Lung (tissue), 17 donors: ENCODE measurements at places on chromosomes 7 and 10.

DNA sequence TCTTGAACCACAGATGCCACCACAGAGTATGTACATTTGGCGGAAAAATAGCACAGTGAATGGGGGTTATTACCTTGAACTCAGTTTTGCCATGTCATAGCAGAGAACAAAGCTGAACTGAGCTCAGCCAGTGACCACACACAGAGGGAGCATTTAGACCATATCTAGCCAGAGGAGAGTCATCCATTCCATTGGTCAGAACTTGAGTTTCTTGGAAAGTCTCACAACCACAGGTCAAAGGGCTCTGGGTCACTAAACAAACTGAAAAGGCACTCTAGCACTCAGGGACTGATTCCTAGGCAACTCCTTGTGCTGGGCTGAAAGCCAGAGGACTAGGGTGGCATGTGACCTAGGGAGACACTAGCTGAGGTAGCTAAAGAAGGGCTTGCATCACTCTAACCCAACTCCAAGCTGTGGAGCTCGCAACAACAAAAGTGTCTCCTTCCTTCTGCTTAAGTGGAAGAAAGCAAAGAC is 239.7 kb upstream of the SEMA3D start:
- no peak for DNase-seq

- no peak for DNase-seq
These were observed 115.5 kb downstream of the PHTF2 start for GRCh38 chr7:77913977-77914607.

DNA sequence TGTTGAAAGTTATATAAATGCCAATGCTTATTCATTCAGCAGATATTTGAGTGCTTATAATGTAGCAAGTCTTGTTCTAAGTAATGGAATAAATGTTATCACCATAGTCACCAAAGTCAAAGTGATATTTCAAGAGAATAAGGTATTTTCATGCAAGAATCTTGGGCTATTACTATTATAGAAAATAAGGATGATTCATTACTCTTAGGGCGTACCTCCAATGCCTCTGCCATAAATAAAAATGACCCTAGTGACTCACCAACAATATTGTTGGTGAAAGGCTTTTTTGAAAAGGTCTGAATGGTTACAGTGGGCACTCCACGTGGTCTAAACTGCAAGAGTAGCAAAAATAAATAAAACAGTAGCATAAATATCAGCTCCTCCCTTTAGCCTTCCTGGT is 68.4 kb downstream of the RALA start:
- no peak for DNase-seq

DNA sequence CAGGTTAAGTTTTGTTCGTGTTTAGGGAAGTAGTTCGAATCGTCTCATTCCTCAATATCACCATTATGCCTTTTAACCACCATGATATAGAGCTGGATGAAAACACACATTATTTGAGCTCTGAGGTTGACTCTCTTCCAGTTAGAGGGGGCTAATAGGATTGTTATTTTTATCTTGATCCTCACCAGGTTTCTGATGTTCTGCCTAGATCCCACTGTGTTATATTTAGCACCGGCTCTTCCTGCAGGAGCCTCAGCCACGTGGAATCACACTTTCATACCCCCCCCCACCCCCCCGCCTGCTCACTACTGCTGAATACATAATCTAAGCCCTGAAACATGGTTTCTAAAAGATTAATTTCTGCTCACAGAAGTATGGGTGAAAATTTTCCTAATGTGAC is 88.3 kb downstream of the NRCAM start:
- no peak for DNase-seq

- DNase-seq = no peak
These were observed 142.7 kb downstream of the C10orf105 start for GRCh38 chr10:71576842-71577241.

- DNase-seq = no peak
These were observed 67.1 kb downstream of the TNS3 start for GRCh38 chr7:47514818-47515217.

DNA sequence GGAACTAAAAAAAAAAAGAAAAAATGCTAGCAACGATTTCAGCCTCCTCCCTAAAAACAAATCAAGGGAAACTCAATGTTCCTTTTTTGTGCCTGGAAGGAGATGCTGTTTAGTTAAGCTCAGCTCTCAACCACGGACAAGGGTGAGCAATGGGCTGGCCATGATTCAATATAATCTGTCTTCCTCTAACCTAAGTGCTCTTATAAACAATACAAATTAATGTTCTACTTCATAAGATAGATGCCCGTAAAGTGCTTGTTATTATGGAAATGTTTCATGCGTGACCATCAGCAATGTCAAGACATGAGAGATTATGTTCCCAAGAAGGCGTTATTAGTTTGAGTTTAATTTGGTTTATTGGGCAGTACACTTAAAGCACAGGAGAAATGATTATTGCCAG is 320.3 kb downstream of the SFMBT2 start:
- no peak for DNase-seq

DNA sequence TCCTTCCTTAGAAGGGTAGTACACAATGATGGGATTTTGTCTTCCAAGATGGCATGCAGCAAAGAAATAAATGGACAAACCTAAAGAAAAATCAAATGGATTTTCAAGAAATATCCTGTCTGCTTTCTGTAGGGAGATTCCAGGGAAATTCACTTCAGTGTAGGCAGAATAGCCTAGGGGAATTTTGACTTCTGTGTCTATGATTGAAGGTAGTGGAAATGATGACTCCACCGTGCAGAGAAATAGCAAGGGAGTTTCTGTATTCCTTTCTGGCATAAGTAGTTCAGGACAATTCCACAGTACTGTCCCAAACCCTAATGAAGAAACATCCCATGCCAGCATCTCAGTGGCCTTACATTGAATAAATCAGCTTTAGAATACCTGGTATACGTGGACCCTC is 9.5 kb downstream of the ATOH7 start:
- no peak for DNase-seq

DNA sequence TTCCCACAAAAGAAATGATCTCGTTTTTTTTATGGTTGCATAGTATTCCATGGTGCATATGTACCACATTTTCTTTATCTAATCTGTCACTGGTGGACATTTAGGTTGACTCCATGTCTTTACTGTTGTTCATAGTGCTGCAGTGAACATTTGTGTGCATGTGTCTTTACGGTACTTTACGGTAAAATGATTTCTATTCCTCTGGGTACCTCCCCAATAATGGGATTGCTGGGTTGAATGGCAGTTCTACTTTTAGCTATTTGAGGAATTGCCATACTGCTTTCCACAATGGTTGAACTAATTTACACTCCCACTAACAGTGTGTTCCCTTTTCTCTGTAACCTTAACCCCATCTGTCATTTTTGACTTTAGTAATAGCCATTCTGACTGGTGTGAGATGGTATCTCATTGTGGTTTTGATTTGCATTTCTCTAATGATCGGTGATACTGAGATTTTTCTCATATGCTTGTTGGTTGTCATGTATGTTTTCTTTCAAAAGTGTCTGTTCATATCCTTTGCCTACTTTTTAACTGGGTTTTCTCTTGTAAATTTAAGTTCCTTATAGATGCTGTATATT is 37.2 kb downstream of the MKLN1 start:
- no peak for DNase-seq

DNA sequence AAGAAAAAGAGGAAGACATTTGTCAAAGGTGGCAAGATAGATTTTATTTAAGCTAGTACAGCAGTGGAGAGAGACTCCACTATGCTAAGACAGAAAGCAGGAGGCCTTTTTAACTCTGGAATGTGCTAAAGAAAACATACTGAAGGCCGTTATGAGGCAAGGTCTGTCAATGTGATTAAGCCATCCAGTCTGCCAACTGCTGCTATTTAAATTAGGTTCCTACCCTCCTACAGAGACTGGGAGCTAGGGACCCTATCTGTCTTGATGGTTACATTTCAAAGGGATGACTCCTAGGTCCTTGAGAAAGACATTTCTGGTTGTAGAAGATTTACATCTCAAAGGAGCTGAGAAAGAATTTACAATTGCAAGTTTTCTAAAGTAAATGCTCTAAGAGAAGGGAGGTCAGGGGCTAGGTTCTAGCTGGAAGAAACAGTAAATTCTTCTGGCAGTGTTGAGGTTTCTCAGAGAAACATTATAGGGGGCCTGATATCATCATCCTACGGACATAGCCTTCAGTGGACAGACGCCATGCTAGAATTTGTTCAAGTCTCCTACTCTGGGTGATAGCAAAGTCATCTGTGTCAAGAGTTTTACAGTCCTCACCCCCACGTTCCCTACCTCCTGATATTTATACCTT is 211.6 kb downstream of the PHF14 start:
- no peak for DNase-seq

- no peak for DNase-seq
These were observed 55.9 kb downstream of the SVOPL start for GRCh38 chr7:138645284-138645683.

DNA sequence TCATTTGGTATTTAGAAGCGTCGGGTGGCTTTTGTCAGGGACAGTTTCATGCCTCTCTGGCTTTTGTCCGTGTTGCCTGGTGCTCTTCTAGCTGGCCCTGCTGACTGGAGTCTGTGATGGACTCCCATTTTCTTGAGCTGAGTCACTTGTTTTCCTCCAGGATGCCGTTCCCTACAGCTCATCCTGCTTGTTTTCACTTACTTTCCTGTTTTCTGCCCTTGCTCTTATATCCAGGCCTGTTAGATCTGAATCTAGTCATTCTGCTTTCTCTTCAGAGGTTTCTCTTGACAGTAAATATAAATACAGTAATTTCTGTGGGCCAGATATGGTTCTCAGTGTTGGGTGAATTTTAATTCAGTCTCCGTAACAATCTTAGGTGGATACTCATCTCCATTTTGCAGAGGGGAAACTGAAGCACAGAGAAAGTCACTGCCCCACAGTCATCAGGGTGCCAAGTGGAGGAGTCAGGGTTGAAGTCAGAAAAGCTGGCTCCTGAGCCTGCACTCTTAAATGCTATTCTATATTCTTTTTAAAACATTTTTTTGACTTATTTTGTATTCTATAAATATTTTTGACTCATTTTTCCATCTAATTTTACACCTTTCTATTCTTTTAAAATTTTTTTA is 85.4 kb downstream of the CCNY start:
- no peak for DNase-seq

DNA sequence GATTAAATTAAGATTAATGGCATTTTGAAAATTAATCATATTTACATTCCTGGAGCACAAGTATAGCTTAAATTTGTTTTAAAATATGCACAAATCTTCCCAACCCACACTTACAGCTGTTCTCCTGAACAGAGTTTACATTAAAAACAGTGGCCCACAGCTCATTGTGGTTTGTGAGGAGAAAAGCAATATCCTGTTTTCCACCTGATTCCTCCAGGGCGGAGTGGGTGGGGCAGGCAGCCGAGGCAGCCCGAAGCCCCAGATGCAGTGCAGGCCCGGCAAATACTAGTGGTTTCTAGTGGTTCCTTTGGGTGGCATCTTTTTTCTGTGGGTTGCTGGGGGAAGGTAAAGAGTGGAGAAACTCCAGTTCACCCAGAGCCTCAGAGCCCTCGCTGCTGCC is 280.8 kb downstream of the ARHGAP12 start:
- DNase-seq = no peak

GRCh38 chr7:75737856-75738603 is 711 bp downstream of the HIP1 start:
- DNase-seq = peak; percentile 63

- peak; percentile 89 for DNase-seq
These were observed at the start of gene EBF3 for GRCh38 chr10:129963641-129964501. Gene EBF3, minus strand, starts transcription at chr10:129964274. Its CDS starts 506 bp downstream, at chr10:129963768.

DNA sequence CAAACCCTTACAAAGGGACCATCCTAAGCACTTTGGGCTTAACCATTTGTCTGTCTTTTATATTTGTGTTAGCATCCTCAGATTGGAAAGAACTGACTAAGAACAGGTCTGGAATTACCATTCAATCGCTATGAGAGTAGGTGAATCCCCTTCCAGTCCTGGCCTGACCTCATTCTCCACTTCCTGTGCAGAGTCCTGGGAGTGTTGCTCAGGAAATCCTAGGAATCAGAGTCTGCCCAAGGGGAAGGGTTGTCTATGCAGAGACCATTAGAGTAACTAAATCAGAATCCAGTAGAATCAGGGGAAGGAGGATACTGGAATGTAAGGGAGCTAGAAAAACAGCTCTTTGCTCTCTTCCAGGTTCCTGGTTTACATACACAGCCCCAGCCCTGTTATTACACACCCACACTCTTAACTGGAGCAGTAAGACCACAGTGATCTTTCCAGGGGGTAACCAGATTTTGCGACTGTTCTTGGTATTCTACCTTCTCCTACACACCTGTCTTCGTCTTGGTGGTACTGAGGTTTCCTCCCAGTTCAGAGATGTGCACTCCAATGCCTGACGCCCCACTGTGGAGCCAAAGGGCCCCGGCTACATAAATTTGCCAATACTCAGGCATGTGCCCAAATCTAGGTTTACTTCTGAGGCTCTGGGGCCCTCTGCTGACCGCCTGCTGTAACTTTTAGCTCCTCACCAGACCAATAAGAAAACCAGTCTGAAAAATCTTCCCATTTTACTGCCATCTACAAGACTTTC is 103.7 kb downstream of the RNF216 start:
- peak; percentile 90 for DNase-seq

GRCh38 chr7:145168427-145168826 is 332.6 kb upstream of the TPK1 start:
- no peak for DNase-seq

DNA sequence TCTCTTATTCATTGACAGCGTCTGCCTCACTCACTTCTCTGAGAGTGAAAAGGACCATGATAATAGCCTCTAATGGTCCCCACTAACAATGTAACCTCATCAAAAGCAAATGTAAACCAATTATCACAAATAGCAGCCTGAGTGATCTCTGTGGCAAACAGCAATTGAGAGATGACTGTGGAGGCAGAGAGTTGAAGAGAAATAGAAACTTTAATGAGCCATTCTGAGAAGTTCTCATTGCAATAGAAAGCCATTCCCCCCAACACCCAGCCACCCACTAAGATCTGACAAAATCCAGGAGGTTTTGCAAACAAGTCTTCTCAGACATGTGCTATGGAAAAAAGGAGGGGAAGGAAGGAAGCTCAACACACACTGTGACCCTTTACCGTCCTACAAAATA is 44.2 kb upstream of the RNF148 start:
- DNase-seq = no peak

GRCh38 chr7:22356701-22357310 is at the start of gene RAPGEF5:
Gene RAPGEF5, minus strand, starts transcription at chr7:22357154. Its CDS starts 94 bp downstream, at chr7:22357060.
- peak; percentile 30 for DNase-seq

GRCh38 chr7:157348548-157348947 is 11.7 kb downstream of the DNAJB6 start:
- no peak for DNase-seq

- no peak for DNase-seq
These were observed 1.0 kb downstream of the AQP1 start for GRCh38 chr7:30912731-30912985.

DNA sequence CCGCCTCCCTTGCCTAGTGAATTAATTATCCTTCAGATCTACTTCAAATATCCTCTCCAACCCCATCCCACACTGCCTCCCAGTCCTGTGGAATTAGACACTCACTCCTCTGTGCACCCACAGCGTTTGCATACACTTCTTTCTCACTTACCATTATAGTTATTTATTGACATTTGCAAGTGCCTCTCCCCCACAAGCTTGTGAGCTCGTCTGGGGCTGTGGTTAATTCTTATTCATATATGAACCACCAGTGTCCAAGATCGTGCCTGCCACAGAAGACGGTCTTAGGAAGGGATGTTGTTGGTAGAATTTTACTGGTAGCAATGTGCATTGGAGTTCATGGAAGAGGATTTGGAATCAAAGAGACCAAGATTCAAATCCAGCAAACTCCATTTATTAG is 68.1 kb upstream of the AOAH start:
- no peak for DNase-seq

GRCh38 chr7:151648429-151648828 is 128.7 kb upstream of the RHEB start:
- DNase-seq = no peak
